Adipocyte (in vitro differentiated cells): ENCODE measurements at places on chromosomes 1 and 21.
A peak's percentile ranks its signal among the peaks of the same experiment; 100 is the strongest.

GRCh38 chr1:106344494-106344893, 712.0 kb upstream of the PRMT6 start:
- DNase-seq: no peak

- no peak for DNase-seq
These were observed 123.8 kb downstream of the PRDM16 start for GRCh38 chr1:3192825-3193224.

DNA sequence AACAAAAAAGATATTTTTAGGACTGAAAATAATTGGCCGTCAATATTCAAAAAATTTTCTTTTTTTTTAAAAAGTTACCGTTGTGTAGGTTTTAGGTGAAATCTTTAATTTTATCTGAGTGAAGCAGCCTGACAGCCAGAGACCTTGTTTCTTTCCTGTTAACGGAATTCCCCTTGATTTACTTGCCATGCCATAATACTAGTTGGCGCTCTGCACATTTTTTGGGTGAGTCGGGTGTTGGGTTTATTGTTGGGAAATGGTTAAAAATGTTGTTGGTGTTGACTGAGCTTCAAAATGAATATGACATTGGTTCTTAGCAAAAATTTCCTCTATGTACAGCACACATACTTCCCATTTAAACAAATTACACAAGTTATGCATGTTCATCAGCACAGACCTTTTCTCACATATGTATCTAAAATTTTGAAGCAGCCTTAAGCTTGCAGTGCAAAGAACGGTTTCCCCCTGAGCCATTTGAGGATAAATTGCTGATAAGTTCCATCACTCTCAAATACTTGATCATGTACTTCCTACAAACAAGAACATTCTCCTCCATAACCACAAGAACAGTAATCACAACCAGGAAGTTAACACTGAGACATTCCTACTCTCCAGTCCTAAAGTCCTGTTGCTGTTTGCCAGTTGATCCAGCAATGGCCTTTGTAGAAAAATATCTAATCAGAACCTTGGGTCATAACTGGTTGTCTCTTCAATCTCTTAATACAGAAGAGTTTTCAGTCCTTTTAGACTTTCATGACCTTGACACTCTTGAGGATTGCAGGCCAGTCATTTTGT, 34.2 kb downstream of the CAMTA1 start:
- peak; percentile 33 for DNase-seq

DNA sequence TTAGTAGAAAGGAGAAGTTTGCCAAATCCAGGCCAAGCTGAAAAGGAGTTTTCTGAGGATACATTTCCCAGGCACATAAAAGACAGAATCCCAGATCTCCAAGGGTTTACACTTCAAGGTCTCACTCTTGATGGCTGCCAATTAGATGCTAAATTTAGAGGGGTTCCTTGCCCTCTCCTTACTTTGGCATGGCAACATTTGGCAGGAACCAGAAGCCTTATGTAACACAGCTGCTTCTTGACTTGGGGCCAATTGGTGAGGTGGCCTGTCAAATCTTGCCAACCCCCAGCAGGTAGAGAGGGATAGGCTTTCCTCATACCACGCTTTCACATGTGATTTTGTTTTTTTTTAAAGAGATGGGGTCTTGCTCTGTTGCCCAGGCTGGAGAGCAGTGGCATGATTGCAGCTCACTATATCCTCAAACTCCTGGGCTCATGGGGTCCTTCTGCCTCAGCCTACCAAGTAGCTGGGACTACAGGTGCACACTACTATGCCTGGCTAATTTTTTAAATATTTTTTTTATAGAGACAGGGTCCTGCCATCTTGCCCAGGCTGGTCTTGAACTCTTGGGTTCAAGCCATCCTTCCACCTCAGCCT, 25.2 kb upstream of the NKAIN1 start:
- DNase-seq: no peak

- DNase-seq: peak; percentile 62
These were observed 78.7 kb downstream of the SSBP3 start for GRCh38 chr1:54327386-54328065.

DNA sequence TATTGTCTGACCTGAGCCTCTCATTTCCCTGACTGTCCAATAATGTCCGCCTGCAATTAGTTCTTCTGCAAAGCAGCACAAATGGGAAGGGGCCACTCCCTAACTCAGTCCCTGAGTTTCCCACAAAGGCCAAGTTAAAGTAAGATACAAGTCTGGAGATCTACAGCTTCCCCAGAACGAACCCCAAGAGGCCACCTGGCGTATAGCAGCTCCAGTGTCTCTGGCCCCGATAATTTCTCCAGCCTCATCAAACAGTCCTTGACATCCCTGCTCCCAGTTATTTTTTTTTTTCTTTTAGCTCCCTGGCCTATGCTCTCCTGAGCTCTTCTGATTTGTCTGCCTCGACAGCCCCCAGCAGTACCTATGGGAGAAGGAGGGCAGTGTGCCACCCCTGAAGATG, 8.1 kb upstream of the ACKR1 start:
- DNase-seq: no peak

- DNase-seq: no peak
These were observed 838 bp upstream of the GRIK3 start for GRCh38 chr1:37035014-37035691.

DNA sequence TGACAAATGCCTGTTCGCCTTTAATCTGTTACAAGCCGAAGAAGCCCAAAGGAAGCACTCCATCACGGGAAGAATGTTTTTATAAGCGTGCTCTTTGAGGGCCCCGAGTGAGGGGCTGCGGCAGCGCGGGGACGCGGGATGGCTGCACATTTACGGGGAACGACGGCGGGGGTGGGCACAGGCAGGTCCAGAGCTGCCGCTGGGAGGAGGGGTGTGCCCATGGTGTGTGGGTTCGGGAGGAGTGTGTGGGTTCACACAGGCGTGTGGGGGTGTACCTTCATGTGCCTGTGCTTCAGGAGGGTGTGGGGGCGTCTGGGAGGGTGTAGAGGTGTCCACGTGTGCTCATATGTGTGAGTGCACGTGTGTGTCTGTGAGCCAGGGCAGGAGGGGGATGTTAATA, 155.9 kb upstream of the ZC3H12A start:
- no peak for DNase-seq

GRCh38 chr1:16161717-16162116, 5.8 kb upstream of the EPHA2 start:
- no peak for DNase-seq

DNA sequence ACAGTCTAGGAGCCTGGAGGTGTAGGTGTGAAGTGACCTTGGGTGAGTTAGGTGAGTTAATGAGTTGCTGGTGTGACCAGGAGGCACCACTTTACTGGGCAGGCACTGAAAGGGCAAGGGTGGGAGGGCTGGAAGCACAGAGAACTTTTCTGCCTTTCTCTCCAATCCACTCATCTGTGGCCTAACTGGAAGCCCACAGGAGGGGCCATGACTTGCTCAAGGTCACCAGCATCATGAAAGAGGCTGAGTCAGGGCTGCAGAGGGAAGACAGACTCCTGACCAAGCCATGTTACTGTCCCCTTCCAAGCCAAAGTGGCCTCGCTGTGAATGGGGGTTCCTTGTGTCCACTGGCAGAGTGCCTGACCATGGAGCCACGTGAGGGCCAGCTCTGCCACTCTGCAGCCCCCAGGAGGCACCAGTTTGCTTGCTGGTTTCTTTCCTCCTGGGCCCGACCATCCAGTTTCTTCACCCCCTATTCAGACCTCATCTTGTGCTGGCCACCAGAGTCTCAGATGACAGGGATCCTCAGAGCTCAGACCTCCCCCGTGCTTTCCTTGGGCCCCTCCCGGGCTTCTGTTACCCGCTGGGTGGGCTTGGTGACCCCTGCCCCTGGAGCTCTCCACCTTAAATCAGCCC, 4.3 kb upstream of the BSND start:
- DNase-seq: no peak

- peak; percentile 37 for DNase-seq
These were observed 858 bp downstream of the LACTBL1 start for GRCh38 chr1:22971611-22972405.
